ENCODE measurements at places on chromosomes 1 and 21.
A peak's percentile ranks its signal among the peaks of the same experiment; 100 is the strongest.

- DNase-seq = no peak
These were observed 27.8 kb upstream of the PIGC start for GRCh38 chr1:172471666-172472065.

GRCh38 chr1:56147034-56147433 lies 432.3 kb downstream of the PLPP3 start:
- no peak for DNase-seq

DNA sequence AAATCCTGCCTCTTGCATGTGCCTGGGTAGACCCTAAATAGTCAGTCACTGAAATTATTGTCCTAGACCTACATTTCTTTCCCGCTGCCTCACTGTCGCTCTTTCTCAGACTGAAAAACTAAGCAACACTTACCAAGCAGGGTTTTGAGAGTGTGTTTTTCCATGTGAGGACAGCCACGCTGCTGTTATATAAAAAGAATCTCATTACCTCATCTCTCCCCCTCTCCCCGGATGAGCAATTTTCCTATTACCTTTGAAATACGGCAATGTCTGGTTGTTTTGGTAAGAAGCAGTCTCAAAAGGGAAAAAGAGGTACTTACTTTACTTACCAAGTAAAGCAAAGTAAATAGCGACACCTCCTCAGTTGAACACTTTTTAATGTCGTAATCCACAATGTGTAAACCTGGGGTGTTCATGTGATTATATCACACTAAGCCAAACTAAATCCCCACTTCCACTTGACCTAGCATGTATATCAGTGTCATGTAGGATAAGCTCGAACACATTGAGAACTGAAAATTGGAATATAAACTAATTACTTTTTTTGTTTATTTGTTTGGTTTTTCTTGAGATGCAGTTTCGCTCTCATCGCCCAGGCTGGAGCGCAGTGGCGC lies 12.2 kb upstream of the VN1R5 start:
- no peak for DNase-seq

- no peak for DNase-seq
These were observed 16.6 kb upstream of the ATF3 start for GRCh38 chr1:212591922-212592321.

- peak; percentile 45 for DNase-seq
These were observed 9.6 kb upstream of the RPS6KC1 start for GRCh38 chr1:213041443-213041842.

DNA sequence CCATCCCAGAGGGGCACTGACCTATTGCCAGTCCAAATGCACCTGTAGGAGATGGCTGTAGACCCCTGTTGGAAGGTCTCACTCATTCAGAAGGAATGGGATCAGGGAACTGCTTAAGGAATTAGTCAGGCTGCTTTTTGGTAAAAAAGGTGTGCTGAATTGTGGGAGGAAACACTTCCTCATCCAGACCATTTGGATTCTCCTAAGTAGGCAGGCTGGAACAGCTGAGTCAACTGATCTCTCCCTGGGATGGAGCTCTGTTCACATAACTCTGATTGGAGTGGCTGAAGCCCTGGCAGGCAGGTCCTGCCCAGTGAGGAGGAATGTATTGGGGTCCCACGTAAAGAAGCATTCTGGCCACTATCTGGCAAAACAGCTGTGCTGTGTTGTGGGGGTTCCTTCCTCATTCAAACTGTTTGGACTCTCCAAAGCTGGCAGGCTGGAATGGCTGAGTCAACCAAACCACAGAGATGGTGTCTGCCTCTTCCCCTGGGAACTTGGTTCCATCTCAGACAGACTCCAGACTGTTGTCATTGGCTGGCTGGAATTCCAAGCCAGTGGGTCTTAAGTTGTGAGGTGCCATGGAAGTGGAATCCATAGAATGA lies 70.7 kb upstream of the PDC start:
- DNase-seq = peak; percentile 35

- DNase-seq = no peak
These were observed 5.6 kb downstream of the ELK4 start for GRCh38 chr1:205626216-205626615.

DNA sequence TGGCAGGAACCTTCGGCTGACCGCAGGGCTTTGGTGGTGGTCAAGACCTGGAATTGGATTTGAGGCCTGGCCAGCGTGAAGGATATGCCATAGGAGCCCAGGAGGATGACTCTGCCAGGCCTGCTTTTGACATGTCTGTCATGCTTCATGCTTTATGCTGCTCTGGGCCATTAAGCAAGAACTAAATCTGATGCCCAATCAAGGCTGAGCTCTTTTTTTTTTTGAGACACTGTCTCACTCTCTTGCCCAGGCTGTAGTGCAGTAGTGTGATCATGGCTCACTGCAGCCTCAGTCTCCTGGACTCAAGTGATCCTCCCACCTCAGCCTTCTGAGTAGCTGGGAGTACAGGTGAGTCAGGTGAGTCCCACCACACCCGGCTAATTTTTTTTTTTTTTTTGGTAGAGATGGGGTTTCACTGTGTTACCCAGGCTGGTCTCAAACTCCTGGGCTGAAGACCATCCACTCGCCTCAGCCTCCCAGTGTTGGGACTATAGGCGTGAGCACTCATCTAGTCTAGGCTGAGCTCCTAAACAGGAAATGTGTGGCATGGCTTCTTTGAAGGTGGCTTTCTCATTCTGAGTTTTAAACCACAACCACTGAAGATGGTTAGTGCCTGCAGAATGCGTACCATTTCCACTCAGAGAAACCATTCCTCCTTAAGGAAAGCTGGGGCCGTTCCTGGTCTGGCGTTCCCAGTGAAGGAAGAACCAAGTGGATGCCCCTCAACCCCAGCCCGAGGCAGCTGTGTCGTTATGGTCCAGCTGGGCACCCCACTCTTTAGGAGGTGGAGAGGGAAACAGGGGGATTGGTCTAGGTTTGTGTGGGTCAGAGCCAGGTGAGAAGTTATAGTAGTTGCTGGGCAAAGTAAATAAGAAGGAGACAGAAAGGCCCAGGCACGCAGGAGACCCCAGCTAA lies 34.2 kb upstream of the ATP5PO start:
- no peak for DNase-seq

DNA sequence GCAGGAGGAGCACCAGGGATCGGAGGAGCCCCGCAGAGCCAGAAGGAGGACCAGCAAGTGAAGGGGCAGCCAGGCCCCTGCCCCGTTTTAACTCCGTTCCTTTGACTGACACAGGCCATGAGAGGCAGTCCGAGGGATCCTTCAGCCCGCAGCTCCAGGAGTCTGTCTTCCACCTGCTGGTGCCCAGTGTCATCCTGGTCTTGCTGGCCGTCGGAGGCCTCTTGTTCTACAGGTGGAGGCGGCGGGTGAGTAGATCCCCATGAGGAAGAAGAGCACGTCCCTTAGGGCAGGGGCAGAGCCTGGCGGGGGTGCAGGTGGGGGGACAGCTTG lies 13.3 kb downstream of the CSF1 start:
- no peak for DNase-seq

GRCh38 chr21:44982558-44983250 lies 42.9 kb downstream of the SLX9 start:
- DNase-seq = peak; percentile 95

DNA sequence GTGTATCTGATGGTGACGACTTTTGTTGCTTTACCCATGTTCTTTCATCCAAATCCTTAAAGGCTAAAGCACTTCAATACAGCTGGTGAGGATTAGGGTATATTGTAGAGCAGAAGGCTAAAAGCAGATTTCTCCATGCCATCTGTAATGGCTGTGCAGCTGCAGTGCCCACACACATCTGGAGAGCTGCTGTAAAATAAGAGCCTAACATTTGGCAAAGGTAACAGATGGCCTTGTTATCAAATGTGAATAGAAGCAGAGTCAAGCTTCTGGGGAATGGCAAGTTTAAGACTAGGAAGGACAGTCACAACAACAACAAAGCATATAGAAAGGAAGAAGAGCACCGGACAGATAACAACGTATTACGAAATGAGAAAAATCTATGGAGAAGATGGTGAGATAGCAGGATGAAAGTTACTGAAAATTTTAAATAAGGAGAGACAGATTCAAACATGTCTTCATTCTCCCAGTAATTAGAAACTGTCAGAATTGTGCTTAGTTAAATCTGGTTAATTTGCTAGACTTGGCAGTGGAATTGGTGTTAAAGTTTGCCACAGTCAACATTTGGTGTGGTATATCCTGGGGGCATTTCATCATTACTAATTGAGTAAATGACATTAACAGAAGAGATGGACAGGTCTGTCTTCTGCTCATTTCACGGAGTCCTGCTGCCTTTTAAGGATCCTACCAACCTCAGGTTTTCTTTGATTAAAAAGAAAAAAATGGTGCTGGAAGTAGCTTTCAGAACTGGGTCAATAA lies 1093.2 kb downstream of the ADGRL2 start:
- no peak for DNase-seq

- DNase-seq = peak; percentile 46
These were observed 10.6 kb downstream of the PADI1 start for GRCh38 chr1:17215545-17215890.

GRCh38 chr1:155279268-155279667 lies 2.0 kb downstream of the HCN3 start:
- DNase-seq = no peak

DNA sequence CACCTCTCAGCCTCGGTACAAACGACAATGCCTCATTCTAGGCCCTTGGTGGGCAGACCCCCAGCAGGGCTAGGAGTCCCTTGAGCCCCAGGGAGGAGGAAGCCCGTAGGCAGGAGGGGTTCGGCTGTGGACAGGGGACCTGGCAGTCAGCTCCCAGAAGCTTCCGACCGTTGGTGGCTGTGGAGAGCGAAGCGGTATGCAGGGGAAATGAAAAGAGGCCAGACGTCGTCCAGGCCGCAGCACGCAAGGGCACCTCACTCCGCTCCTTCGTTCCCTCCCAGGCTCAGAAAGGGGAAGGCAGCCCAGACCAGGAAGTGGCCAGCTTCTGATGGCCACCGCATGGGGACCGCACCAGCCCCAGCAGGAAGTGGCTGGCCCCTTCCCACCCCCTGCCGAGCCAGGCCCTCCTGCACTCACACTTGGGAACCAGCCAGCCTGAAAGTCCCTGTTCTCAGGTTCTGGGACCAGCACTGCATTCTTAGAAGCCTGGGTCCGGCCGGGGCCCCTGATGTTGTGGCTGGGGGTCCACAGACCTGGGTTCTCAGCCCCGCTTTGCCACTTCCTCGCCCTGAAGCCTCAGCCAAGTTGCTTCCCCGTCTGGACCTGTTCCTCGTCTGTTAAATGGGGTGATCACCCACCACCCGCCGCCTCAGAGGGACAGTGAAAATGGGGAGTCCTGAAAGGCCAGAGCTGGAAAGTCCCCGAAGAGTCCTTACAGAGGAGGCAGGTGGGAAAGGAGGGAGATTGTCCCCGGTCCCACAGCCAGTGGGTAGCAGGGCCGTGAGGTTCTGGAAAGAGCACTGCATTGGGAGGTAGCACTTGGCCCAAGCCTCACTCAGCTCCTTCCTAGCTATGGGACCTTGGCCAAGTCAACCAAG lies 104.0 kb upstream of the RUNX3 start:
- DNase-seq = no peak

- DNase-seq = no peak
These were observed 6.1 kb upstream of the TTF2 start for GRCh38 chr1:117054068-117054467.

- DNase-seq = peak; percentile 95
These were observed 812 bp downstream of the NBPF1 start for GRCh38 chr1:16612332-16613172.

- DNase-seq = peak; percentile 57
These were observed 126.9 kb downstream of the SETD4 start for GRCh38 chr21:35933466-35933865.

DNA sequence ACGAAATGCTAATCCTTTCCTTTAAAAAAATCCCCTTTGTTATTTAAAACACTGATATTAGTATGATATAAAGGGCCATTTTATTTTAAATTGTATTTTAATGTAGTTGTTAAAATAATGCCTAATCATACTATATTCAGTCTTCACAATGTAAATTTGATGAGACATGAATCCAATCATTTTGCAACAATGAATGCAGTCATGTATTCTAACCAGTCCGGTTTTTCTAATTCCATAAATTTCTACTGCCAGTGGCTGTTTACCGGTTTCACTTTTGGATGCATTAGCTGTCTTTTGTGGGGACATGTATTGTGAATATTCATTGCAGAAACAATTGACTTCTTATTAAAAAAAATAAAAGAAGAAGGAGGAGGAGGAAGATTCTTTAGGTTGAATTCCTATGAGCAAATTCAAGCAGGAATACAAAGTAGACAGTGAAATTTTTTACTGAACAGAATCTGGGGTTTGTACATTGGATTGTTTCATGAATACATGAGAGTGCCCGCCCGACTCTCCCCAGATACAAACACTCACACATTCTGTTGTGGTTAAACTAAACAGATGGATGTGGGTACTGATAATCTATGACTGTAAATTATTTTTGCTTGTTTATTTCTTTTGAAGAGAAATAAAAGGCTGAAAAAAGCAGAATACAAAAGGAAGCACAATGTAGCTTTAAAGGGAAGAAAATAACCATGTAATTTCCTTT lies 624.8 kb upstream of the PTBP2 start:
- no peak for DNase-seq

- no peak for DNase-seq
These were observed 71.4 kb upstream of the GORAB start for GRCh38 chr1:170460414-170461155.
